ENCODE measurements at places on chromosomes 13 and 19.

GRCh38 chr13:27621116-27621365 is 651 bp upstream of the POLR1D start:
- no peak for DNase-seq

DNA sequence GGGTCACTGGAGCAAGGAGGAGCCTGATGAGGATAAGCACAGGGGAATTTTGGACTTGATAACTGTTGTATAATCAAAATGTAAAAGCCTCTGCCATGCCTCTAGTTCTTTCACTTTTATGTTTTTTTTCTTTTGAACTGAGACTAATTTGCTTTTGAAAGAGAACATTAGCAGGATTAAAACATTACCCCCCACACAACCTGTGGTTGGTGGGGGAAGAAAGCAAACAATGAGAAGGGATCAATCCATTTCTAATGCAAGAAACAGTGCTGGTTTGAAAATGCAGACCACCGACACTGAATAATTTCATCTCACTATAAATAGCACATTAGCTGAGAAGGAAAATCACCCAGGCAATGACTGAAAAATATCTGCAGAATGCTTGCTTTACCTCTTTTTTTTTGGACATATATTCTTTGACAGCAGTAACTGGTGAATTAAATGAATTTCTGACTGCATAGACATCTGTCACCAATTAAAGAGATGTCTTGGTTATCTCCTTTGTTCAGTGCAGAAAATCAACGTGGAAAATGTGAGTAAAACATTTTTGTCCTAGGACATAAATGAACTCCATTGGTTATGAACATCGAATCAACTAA is 48.6 kb upstream of the TRPC4 start:
- no peak for DNase-seq

GRCh38 chr13:97111756-97112155 is 110.4 kb upstream of the MBNL2 start:
- no peak for DNase-seq

DNA sequence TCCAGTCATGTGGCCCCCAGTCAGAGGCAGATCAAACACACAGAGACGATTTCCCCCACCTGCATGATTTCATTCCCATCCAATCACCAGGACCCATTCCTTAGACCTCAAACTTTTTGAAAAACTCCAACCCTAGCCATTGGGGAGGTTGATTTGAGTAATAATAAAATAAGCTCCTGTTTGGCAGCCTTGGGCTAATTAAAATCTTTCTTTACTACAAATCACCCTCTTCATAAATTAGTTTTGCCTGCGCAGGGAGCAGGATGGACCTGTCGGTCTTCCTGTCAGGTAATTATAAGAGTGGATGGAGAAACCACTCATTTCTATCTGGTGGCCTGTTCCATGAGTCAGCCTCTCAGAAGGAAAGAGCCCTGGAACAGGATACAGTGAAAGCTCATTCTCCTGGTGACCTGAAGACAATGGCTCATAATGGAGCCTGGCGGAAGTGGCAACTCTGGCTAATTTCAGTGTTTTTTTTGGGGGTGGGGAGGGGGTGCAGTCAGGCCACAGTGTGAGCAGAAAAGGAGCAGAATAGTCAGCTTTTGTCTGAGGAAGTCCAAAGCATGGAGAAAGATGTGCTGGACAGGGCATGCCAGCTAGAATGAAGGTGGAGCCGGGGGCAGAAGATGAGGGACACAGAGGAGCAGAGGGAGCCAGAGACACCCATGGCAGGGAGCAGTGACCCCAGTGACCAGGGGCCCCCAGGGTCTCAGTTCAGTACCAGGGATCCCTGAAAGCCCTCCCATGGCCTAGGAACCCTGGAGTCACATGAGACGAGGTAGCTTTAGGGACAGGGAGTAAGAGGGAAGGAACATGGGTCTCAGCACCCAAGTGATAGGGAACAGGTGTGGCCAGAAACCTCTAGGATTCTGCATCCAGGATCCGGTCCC is 31.8 kb upstream of the PSG9 start:
- no peak for DNase-seq

DNA sequence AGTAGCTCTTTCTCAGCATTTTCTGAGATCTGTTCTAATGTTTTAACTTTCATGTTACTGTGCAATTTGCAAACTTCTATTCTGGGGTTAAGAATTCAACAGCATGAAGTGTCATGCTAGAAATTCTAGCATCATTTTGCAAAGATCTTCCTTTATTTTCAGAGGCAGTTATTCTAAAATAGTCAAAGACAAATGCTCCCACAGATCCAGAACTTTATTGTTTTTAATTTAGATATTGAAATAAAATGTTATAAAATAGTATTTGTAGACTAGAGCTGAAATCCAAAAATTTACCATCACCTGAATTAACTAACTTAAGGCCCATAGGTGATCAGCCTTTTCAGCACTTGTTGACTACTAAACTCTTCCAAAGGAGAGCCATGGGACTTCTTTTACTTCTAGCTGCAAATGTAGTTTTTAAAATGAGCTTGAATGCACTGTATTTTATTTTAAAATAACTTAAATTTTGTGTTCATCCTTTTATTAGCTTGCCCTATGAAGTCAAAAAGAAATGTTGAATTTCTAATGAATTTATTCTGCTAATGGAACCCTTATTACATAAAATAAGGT is 3.2 kb downstream of the MAB21L1 start:
- no peak for DNase-seq

GRCh38 chr19:13163609-13164342 is 13.6 kb downstream of the IER2 start:
- peak; percentile 54 for DNase-seq

DNA sequence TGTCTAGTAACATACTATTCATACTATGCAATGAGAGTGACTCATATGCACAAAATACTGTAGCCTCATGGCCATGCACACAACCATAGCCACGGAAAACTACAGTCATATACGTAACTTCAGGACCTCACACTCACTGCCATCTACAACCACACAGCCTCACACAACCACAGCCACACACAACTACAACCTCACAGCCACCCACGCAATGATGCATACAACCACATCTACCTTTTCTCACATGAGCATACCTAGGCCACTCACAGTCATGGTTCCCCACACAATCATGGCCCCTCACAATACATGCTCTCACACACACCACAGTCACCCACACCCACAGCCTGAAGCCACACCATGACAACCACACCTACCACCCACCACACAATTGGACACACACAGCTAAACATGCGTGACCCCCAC is 8.7 kb upstream of the TNFSF14 start:
- no peak for DNase-seq

- no peak for DNase-seq
Measured at GRCh38 chr19:5445561-5446055, 9.6 kb upstream of the ZNRF4 start.

- DNase-seq, result no peak
Measured at GRCh38 chr19:32823747-32824102, 45.8 kb downstream of the SLC7A9 start.

DNA sequence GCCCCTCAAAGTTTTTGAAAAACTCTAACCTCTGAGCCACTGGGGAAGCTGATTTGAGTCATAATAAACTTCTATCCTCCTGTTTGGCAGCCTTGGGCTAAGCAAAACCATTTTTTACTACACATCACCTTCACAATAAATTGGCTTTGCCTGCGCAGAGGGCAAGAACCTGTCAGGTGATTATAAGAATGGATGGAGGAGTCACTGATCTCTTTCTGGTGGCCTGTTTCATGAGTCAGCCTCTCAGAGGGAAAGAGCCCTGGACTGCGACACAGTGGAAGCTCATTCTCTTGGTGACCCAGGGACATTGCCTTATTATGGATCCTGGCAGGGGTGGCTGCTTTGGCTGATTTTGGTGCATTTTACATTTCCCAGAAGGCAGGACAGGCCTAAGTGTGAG is 17.5 kb upstream of the PSG9 start:
- DNase-seq, result no peak

DNA sequence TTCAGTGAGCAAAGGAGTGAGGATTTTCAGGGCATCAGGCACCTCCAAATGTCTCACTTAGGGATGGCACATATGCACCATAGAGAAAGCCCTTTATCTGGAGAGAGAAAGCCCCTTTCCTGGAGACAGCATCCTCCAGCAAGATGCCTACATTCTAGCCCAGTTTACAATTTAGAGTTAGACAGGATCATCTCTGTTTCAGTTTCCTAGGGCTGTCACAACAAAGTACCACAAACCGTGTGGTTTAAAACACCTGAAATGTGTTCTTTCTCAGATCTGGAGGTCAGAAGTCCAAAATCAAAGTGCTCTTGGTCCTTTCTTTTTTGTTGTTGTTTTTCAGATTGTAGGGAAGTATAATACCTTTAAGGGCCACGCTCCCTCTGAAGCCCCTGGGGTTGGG is 61.8 kb downstream of the MBNL2 start:
- DNase-seq, result no peak

DNA sequence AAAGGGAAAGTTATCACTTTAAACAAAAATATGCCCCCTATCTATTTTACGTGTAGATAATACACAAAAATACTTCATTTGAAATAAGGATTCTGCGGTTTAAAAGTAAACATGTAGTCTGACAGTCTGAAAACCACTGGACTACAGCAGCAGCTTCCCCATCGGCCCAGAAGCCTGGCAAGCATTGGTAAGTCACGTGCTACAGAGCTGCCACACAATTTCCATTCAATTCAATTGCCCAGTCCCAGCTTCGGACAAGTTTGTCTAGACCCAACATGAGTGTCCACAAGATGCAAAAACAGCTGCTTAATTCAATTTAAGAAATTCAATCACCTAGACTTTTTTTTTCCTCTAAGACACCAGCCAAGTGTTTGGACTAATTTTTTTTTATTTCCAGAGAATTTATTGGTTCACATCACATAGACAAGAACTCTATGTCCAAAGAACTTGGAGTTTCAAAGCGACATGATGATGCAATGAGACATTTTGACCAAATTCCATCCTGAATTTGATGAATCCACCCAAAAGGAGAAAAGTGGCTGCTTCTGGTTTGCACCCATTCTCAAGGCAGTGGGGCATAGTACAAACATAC is 458.9 kb downstream of the COG6 start:
- no peak for DNase-seq

GRCh38 chr19:38120471-38121025 is 103.5 kb downstream of the DPF1 start:
- DNase-seq, result no peak

DNA sequence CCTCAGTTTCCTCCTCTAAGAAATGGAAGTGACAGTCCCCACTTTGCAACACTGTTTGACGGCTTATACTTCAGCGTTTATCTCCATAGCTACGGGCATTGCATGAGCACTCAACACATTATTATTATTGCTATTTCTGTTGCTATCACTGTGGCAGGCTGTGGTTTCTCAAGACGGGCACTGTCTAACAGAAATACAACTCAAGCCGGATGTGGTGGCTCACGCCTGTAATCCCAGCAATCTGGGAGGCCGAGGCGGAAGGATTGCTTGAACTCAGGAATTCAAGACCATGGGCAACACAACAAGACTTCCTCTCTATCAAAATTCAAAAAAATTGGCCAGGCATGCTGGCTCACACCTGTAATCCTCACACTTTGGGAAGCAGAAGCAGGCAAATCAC is 4.9 kb upstream of the ZSWIM4 start:
- DNase-seq, result no peak

GRCh38 chr19:30498707-30499106 is 126.5 kb downstream of the ZNF536 start:
- DNase-seq, result no peak

DNA sequence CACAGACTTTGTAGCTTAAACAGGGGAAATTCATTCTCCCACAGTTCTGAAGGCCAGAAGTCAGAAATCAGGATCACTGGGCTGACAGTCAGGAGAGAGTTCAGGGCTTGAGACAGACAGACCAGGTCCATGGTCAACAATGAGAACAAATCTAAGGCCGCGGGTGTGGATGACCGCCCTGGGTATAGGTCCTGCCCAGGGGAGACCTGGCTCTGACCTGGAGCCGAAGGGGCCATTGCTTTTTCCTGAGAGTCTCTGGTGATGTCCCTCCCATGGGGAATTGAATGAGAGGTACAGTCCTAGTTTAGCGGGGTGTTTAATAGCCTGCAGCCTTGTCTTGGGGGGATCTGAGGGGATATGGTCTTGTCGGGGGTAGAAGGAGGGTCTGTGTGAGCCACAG is 25.2 kb upstream of the FBL start:
- no peak for DNase-seq

GRCh38 chr19:10395917-10396316 is 7.4 kb downstream of the CDC37 start:
- DNase-seq, result no peak

DNA sequence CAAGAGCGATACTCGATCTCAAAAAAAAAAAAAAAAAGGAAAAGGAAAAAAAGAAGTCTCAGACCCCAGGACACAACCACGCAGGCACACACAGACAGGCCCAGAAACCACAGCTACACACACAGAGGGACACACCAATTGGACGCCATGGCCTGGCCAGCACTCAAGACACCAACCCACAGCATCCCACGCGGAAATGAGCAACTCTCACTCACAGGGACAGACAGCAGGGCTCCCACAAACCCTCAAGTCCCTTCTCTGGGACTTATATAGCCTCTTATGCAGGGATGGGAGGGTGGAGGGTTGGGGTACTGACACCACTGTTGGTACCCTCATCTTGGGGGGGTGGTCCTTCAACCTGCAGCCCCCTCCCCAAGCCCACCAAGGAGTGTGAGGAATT is 5.9 kb downstream of the NOTCH3 start:
- no peak for DNase-seq

- DNase-seq, result no peak
Measured at GRCh38 chr19:16874250-16874977, 14.4 kb upstream of the F2RL3 start.

- DNase-seq, result no peak
Measured at GRCh38 chr19:46368116-46368515, 21.2 kb downstream of the PPP5C start.

DNA sequence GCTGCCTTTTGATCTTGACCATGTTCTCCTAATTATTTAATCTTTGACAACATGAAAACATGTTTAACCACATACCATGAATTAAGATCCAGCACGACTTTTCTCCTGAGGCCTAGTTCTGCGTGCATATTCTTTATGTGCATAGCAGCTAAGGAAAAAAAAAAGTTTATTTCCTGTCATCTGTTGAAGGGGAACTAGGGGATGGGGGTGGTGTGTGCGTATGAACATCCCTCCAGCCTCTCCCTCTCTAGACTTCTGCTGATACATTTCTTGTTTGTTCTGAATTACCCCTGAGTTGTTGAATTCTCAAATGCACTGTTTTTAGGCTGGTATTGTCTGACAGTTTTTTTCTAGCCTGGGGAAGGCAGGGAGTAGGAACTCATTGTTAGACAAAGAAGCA is 543.3 kb downstream of the FGF9 start:
- DNase-seq, result no peak

DNA sequence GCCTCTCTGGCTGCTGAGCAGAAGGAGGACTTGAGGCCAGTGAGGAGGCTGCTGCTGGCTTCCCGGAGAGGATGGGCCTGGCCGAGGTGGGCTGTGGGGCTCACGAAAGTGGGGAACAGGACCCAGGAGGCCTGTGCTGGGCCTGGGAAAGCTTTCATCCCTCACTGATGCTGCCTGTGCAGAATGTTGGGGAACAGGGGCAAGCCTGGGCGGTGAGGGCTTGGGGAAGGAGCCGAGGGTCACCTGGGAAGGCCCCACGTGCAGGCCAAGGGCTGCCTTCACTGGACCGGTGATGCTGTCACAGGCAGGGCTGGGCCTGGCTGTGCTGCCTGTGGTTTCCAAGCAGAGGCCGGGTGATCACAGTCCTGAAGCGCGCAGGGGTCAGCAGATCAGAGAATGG is 9.4 kb downstream of the AP1M1 start:
- no peak for DNase-seq

- DNase-seq, result no peak
Measured at GRCh38 chr13:66264971-66265370, 965.2 kb downstream of the PCDH9 start.

All from fibroblast of skin of left quadriceps (primary cell).